ENCODE measurements at places on chromosomes 1 and 21.
A peak's percentile ranks its signal among the peaks of the same experiment; 100 is the strongest.

DNA sequence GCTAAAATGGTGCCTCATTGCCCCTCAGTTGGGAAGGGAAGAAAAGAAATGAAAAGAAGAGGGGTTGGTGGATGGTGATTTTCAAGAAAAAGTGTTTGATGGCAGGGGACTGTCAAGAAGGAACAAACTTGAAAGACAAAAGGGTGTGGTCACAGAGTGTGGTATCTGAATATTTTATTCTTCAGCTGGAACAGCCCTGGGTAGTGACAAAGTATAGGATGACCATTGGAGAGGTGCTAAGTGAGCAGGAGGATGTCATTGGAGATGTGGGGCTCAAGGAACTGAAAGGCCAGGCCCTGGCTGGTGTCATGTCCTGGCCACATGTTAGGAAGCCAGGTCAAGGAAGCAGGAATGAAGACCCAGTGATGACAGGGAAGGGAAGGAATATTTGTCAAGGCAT is 71.0 kb upstream of the CD55 start:
- no peak for DNase-seq

DNA sequence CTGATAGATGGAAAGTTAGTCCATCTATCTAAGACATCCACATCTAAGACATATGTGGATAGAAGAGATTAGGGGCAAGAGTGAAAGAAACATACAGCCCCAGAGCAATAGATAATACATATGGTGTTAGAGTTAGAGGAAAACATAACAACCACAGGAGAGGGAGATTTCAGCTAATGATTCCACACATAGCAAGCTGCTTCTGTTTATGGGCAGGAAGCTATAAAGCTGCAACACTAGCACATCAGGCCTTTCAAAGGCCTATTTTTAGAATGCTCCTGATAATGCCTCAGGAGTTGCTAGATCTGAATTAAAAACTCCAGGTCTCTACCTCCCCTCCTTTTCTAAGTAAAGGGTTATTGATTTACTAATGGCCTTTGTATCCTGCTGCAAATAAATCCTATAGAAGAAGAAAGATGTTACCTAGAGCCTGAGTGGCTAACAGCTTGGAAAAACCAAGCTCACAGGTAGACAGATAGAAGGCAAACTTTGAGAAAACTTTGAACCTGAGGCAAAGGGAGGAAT is 36.1 kb downstream of the BRINP2 start:
- no peak for DNase-seq

DNA sequence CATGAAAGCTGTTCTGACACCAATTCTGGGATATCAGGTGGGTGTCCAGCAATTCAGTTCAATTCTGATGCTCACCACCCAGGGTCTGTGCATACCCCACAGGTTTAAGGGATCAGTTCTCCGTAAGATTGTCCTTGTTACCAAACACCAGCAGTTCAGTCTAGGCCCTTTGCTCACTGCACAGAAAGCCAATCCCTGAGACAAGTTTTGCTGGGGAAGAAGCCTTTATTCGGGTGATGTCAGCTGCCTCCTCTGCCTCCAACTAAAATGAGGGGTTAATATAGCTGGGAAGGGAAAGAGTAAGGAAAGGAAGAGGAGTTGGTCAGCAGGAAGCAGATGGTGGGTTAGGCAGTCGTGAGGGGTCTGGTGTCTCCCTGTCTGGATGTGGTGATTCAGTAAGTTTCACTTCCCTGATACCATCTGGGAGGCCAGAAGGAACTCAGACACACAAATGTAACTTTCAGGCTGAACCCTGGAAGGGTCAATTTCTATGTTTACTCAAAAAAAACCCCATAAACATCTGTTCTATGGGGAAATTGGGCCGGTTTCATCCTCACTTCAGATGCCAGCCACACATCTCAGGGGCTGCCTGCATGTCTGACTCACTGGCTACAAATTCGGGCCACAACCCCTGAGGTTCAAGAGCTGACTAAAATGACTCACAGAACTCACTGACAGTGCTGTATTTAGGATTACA is 83.3 kb upstream of the PGBD5 start:
- no peak for DNase-seq

DNA sequence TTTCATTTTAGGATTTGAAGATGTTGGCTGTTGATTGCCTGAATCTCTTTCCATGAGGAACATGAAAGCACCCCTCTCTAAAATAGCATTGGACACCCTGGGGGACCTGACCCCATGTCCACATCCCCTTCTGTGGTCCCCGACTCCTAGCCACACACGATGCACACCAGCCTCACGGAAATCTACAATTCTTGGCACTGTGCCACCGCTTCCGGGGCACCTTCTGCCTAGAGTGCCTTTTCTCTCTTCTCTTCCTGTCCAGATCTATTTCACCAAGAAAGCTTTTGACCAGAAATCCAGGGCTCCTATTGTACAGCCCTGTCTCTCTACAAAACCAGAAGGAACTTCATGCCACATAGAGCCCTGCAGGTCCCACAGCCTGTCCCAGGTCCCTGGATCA is 50.3 kb downstream of the MYSM1 start:
- peak; percentile 26 for DNase-seq

DNA sequence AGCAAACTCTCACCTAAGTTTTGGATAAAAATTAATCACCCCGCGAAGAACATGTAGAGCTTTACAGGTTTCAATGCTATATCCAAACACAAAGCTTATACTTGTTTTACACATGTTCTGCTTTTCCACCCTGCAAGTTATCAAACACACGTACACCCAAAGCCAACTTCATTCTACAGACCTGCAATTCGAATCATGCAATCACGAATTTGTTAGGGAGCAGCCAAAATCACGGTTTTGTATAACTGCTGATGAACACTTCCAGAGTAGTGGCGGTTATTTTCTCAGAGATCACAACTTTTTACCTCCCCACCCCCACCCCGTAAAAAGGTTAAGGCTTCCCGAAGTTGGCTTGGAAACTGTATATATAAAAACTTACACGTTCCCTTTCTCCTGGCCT is 1.4 kb downstream of the HMGN1 start:
- no peak for DNase-seq
